DMS79 (cell line): ENCODE measurements at places on chromosomes 16 and 17.
A peak's percentile ranks its signal among the peaks of the same experiment; 100 is the strongest.

- no peak for DNase-seq
Measured at GRCh38 chr16:23909792-23910418, 74.1 kb downstream of the PRKCB start.

DNA sequence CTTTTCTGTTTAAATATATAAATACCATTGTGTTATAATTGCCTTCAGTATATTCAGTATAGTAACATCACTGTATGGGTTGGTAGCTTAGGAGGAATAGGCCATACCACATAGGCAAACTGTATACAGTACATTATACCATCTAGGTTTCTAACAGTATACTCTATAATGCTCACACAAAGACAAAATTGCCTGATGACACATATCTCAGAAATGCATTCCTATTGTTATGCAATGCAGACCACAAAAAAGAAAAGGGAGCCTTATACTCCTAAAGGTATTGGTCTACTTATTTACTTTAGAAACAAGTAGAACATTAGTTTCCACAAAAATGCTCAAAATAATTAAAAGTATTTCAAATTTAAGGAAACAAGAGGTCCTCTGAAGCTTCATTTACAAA lies 47.9 kb downstream of the SETD6 start:
- DNase-seq = no peak

DNA sequence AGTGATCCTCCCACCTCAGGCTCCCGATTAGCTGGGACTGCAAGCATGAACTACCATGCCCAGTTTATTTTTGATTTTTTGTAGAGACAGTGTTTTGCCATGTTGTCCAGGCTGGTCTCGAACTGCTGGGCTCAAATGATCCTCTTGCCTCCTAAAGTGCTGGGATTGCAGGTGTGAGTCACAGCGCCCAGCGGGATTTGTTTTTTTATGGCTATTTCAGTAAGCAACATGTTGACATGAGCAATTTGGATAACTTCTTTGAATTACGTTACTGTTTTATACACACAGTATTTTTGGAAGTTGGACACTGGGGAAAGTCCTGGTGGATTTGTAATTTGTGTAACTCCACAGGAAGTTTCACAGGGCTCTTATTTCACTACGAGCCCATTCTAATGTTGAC lies 18.5 kb upstream of the RHOT1 start:
- DNase-seq = no peak

DNA sequence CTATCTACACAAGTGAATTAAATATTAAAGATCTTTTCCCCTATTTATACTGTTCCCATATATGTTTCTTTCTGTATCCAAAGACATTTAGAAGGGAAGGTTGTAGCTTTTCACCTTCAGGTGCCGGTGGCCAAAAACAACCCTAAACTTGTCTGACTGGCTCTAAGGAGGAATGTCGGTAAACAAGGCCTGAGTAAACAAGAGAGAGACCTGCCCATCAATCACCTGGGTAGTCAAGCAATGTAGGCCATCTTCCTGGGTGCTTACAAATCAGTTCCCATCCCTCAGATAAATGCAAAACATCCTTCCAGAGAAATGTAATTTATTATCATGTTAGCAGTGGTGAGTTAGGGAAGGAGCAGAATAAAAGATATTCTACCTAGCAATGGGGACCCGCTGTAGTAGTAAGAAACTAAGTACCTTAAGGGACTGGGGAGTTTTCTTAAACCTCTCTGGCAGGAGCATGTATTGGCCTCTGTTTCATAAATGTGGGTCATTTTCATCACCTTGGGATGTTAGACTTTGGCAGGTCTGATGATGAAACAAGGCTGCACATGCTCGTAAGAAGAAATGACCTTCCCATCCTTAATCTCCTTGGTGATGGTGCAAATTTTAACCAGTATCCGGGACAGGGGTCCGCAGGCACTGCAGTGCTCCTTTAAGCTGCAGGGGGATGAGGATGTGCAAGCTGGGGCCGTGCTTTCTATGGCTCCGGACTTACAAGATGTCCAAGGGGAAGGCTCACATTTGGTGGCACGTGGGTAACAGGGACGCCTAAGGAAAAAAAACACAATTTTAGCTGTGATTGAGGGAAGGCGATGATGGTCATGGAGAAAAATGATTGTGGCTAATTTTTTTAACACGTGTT lies 8.4 kb downstream of the KRT39 start:
- DNase-seq = no peak

- DNase-seq = no peak
Measured at GRCh38 chr16:66714654-66715307, 18.2 kb upstream of the CMTM4 start.

- DNase-seq = no peak
Measured at GRCh38 chr17:81445642-81446503, 50.6 kb downstream of the BAHCC1 start.

DNA sequence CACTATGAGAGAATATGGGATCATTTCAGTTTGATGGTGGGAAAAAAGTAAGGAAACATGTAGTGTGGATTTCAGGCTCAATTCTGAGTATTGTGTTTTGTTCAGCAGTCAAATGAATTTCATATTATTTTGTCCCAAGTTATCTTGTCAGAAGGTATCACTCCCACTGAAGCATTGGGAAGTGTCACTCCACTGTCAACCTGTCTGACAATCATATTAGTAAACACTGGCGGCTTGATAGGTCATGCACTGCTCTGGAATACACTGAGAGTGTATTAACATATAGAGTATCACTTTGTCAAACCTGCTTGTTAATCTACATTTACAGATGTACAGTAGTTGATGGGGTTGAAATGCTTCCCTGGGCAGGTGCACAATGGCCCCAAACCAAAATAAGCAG lies 203.6 kb downstream of the HS3ST3A1 start:
- DNase-seq = no peak

- DNase-seq = no peak
Measured at GRCh38 chr17:59890720-59891119, 2.0 kb downstream of the TUBD1 start.

DNA sequence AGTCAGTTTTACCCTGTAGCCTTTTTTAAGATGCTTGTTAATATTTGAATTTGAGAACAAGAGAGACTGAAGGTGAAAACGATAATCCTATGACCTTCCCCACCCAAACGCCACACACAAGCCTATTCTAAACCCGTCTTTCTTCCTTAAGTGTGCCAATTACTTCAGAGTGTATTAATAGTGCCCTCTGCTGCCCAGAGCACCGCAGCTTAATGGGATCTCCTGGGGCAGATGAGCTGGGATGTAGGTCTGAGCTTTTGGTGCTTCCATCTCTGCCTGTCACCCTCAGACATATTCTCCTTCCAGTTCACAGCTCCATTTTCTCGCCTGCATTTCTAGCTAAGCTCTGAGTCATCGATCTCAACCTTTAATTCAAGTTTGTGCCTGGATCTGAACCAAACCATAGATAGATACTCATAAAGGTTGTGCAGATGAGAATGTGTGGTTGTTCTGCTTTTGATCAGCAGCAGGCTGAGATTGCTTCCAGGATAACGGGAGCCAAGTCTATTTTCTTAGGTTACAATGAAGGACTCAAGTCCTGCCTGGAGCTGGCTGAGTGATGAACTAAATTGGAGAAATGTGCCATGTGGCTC lies 46.4 kb upstream of the CDH13 start:
- DNase-seq = no peak

DNA sequence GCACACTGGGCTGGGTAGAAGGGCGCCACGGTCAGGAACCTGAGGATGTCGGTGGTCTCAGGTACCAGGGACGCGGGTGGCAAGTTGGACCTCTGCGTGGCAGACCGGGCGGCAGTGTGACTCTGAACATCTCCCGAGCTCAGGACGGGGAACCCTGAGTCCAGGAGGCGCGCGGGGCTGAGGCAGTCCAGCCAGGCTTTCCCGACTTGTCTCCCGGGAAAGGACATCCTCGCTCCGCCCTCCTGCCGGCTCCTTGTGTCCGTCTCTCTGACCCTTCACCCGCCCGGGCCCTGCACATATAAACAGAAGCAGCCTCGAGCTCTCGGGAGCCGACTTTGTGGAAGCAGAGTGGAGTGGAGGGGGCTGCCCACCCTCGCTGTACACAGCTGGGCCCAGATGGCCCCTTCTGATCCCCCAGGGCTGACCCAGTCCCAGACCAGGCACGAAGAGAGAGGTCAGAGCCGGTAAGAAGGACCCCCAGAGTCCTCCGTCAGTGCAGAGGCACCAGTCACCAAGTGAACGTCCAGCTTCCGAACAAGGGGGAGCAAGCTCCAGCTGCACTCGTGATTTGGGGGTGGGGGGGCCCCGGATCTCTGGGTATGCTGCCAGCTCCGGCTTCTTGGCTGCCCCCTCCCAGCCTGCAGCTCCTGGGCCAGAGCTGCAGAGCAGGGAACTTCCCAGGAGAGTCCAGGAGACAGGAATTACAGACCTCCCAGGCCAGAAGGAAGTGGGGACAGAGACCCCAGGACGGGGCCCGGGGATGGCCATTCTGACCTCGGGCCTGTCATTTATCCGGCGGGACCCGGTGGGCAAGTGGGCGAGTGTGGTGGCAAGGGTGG lies 8.5 kb upstream of the P2RX1 start:
- DNase-seq = no peak

DNA sequence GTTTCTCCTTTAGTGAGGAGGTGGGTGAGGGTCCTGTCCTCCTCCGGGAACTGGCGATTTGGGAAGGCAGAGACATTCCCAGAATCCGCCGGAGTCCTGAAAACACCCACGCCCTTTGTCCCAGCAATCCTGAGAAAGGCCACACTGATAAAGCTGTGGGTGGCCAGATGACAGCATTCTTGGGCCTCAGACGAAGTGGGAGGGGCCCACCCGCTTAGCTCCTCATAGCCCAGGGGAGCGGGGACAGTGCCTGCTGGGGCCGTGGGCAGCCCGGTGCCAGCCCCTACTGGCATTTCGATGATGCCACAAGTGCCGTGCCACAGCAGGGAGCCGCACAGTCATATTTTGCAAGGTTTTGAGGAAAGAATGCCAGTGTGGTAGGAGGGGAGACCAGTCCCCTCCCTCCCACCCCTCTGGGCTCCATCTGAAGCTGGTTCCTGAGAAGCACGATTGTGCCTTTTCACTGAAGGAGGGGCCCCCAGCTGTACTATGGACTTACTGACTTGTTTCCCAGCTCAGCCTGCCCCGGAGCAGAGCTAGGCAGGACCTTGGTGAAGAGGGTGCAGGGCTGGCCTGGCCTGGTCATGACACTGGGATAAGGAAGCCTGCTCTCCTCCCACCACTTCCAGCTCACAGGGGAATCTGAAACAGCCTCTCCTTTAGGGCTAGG lies 20.9 kb upstream of the MPRIP start:
- no peak for DNase-seq

GRCh38 chr16:47160422-47160821 lies 16.7 kb upstream of the NETO2 start:
- no peak for DNase-seq

- DNase-seq = no peak
Measured at GRCh38 chr17:4407851-4408250, 25.9 kb upstream of the SPNS3 start.

DNA sequence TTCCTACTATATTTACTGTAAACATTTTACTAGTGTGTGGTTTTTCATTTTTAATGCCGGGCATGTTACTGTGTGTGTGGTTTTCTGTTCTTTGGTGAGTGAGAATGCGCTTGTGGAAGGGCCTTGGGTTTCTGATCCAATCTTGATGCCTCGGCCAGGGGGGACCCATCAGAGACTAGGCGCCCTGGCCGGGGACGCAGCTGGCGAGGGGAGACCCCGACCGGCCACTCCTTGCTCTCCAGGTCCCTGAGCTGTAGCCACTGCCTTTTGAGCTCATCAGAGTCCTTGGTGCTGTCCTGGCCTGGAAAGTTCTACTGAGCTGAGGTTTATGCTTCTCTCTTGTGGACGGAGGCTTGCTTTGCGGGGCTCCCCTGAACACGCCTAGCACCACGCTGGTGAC lies 37.5 kb downstream of the KIAA0513 start:
- DNase-seq = no peak

DNA sequence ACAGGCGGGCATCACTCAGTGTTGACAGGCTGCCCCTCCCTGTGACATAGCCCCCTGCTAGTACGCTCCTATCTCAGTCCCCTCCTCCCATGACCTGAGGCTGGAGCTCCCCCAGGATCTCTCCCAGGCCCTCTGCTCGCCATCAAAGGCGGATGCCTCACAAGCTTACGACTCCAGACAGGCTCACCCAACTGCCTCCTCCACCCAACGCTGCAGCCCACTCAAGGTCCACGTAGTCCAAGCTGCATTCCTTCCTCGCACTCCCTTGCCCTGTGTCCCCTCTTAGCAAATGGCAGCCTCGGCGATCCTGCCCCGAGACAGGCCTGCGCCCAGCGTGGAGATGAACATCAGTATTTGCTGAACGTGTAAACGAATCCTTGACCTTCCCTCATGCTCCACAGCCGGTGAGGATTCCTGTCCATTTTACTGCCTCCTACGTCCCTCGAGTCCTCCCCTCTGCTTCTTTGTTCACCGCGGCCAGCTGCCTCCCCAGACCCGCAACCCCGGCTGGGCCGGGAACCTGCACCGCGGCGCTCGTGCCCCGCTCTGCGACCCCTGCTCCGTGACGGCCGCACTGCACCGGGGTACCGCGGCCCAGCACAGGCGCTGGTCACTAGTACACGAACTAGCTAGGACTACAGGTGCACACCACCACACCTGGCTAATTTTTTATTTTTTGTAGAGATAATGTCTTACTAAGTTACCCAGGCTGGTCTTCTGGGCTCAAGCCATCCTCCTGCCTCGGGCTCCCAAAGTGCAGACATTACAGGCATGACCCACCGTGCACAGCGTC lies 838 bp upstream of the TMEM97 start:
- DNase-seq = peak; percentile 16

GRCh38 chr16:25235991-25236390 lies 19.2 kb downstream of the AQP8 start:
- DNase-seq = no peak

DNA sequence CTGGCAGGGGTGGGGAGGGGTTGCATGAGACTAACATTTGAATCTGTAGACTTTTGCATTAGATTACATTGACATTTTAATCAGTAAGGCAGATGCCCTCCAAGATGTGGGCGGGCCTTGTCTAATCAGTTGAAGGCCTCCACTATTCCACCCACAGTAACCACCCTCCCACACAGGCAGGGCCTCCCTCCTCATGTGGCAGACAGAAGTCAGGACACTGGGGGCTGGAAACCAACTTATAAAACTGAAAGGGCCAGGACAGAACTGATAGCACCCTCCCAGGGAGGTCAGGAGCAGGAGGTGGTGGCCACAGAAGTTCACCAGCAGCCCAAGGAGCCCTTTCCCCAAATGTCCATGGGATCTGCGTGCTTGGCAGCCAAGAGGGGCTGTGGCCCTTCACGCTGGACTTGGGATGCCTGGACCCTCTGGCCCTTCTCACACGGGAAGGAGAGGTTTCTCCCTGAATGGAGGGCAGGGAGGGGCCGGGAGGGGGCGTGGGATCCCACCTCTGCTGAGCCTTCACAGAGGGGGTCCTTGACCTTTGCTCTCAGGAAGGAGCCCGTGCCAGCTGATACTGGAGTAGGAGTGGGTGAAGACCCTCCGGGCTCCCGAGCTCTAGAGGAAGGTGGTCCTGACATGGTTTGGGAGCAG lies 4.6 kb downstream of the PYCR1 start:
- no peak for DNase-seq

DNA sequence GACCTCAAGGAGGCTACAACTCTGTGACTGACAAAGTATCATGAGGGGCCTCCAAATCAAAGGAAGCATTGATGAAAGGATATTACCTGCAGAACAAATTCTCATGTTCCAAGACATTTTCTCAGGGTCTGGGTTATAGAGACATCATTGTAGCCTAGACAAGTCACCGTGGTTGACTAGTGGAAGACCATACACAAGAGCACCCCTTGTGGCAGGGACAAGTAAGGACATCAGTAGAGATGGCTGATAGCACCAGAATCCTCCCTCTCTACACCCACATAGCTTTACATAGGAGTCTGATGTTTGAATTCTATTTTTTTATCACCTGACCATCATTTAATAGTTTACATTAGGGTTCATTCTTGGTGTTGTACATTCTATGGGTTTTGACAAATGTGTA lies 32.5 kb upstream of the CDH8 start:
- DNase-seq = no peak

GRCh38 chr16:86578061-86578599 lies at the start of gene FOXL1:
FOXL1 (plus strand) TSS chr16:86578549; CDS start chr16:86578724, 175 bp downstream.
- DNase-seq = no peak
